ENCODE measurements at places on chromosomes 1 and 21.
A peak's percentile ranks its signal among the peaks of the same experiment; 100 is the strongest.

- DNase-seq = no peak
Observed at GRCh38 chr1:223207293-223208066, 64.4 kb upstream of the TLR5 start.

GRCh38 chr1:63638471-63638870, 45.3 kb downstream of the PGM1 start:
- DNase-seq = no peak

- DNase-seq = no peak
Observed at GRCh38 chr1:27292106-27292505, 29.9 kb upstream of the TMEM222 start.

DNA sequence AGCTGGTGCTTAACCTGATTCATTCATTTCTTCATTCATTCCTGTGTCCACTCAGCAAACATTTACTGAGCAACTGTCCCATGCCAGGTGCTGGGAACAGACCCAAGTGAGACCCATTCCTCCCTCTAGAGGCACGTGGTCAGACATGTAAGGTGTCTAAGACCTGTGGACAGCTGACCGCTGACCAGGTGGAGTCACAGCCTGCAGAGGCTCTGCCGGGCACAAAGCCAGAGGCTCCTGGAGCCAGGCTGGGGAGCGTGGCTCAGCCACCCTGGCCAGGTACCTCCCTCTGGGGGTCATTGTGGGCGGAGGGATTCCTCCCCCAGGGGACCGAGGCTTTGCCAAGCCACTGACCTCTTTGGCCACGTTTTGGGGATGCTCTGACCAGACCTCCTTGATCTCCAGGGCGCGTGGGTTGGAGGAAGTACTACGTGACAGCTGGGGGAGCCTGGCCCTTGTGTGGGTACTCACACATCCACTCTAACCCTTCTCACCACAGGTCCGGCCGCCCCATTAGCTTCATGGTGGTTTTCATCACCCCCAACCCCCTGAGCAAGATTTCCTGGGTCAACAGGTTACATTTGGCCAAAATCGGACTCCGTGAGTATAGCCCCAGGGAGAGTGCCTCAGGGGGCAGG, 100.3 kb downstream of the ARHGEF10L start:
- DNase-seq = no peak

GRCh38 chr1:218369688-218370511, 24.8 kb downstream of the TGFB2 start:
- peak; percentile 68 for DNase-seq

DNA sequence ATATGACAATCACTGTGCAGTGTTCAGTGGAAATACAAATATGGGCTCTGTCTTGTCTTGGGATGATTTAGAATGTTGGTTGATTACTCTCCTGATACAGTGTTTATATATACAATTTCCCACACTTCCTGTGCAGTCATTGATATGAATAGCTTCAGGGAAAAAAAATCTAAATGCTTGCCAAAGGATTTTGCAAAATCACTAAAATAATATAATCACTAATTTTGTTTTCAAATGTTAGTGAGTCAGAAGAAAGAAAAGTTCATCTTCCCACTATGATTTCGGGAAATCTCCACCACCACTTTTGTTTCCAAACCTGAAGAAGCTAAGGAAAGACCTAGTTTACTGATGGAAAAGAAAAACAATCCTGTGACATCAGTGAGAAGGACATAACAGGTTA, 32.1 kb upstream of the CHRM3 start:
- DNase-seq = no peak

GRCh38 chr1:25556791-25557476, 13.5 kb downstream of the LDLRAP1 start:
- no peak for DNase-seq

DNA sequence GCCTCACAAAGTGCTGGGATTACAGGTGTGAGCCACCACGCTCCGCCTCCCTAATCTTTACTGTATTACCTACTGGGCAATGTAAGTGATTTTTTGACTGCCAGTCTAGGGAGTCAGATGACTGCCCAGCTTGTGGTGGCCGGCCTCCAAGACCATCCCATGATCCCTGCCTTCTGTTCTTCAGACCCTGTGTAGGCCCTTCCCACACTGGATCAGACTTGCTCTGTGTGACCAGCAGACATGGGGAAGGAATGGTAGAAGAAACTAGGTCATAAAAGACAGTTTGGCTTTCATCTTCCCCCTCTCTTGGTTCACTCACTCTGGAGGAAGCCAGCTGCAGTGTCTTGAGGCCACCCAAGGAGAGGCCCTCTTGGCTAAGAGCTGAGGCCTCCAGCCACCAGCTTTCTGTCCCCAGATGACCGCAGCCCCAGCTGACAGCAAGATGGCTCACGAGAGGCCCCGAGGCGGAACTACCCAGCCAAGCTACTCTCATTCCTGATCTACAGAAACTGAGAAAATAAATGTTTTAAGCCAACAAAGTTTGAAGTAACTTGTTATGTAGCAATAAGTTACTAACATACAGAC, 14.5 kb upstream of the CBR3 start:
- DNase-seq = no peak

- DNase-seq = no peak
Observed at GRCh38 chr21:41581592-41582228, 73.8 kb upstream of the TMPRSS2 start.

DNA sequence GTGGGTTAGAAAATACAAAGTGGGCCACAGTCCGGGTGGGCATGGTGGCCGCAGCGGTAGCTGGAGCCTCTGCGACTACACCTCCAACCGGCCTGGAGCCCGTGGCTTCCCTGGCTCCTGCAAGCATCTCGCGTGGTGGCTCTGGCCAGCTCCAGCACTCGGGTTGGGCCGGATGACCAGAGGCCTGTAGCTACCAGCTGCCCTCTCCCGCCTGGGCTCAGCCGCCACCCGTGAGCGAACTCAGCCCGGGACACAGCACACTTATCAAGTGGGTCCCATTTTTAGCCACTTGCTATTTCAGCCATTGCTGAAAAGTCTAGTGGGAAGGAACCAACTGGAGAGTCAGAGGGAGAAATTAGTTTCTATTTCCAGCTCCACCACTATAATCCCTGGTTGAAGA, 107.7 kb upstream of the CACYBP start:
- no peak for DNase-seq

DNA sequence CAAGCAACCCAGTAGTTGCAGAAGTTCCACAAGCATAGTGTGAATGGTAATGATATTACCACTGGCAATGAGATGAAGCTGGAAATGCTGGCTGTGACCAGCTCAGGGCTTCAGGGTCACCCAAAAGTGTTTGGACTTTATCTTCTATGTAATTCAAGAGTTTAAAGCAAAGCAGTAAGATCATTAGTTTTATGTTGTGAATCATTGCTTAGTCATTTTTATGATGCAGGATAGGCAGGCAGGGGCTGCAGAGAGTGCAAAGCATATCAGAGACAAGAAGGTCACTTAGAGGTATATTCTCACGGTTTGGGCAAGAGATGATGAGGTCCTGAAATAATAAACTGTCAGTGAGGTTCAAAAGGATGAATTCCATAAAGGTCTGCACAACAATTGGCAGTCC, 147.4 kb downstream of the OLFM3 start:
- DNase-seq = no peak

GRCh38 chr1:48878191-48878940, 101.7 kb upstream of the BEND5 start:
- DNase-seq = peak; percentile 44

DNA sequence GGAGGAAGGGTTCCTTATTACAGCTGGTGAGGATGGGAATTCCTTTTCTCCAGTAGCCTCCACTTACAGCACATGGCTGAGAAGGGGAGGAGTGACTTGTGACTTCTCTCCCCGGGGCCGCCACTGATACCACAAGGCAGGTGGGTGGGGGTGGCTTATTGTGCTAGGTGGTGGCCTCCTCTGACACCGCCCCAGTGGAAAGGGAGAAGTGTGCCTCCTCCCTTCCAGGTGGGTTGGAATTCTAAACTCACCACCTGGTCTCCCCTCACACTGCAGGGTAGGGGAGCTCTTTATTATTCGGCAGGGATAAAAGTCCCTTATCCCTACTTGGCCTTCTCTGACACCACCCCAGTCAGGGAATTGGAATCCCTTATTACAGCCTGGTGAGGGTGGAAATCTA, 89.5 kb downstream of the CCDC30 start:
- DNase-seq = no peak

DNA sequence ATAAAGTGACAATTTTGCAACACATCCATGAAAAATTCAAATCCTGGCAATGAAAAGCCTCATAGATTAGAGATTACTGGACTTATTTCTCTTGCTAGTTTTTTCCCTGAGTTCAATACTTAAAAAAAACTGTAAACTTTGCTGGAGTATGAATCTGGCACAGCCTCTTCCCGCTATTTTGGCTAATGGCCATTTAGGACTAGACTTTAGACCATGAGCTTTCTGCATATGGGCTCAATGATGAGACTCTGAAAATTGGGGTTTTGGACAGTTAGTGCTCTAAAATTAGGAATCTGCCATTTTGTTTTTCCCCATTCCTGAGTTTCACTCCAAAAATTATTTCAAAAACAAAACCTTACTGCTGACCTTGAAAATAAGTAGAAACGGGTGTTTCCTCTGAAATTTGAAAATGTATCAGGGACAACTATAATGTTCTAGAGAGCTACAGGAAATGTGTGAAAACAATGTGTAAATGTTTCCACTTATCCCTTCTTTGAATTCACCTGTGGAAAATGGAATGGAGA, 137.5 kb downstream of the HMCN1 start:
- DNase-seq = no peak

- peak; percentile 40 for DNase-seq
Observed at GRCh38 chr21:45596704-45597318, 46.7 kb upstream of the PCBP3 start.

DNA sequence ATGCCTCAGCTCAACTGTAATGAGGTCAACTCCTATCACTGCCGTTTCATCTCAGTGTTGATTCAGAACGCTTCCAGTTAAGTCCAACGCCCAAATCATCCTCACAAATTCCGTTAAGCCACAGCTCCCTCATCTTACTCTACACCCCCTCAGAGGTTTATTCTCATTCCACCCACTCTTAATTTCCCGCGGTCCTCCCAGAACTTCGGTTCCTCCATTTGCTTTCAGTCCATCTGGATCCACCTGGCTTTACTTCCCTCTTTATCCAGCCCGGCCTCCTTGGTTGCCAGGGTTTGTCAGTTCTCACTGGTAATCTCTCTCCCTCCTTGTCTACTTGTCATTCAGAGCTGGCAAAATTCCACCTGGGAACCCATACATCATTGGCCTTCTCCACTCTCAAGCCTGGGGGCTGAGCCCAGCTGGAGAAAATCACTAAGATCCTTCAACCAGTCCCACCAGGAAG, 51.3 kb upstream of the RUNX1 start:
- DNase-seq = no peak

GRCh38 chr1:200960236-200960947, 63.1 kb downstream of the KIF21B start:
- no peak for DNase-seq

GRCh38 chr1:64228167-64228957, 24.9 kb downstream of the UBE2U start:
- DNase-seq = peak; percentile 22

- peak; percentile 12 for DNase-seq
Observed at GRCh38 chr1:191671236-191671635, 487.0 kb upstream of the RGS18 start.

DNA sequence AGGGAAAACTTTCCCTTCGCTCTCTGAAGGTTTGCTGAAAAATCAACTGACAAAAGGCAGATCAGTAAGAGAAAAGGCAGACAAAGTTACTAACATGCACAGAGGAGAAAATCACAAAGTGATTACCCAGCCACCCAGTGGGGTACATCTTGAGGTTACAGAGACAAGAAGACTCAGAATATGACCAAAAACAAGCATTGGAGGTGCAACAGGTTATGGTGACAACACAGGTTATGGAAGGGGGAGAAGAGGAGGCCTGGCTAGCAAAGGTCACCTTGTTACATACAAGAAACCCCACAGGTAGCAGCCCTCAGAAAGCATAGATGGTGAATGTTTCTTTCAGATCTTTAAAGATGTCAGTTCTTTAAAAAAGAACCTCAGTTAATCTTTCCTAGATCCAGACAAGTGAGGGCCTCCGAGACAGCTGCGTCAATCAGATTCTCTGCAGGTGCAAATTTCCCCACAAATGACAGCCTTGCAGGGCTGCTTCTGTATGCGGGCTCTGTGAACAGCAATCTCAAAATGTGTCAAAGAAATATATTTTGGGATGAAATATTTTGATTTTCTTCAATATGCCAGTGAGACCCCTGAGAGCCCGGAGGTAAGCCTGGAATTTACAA, 207.6 kb upstream of the RAB4A start:
- no peak for DNase-seq

DNA sequence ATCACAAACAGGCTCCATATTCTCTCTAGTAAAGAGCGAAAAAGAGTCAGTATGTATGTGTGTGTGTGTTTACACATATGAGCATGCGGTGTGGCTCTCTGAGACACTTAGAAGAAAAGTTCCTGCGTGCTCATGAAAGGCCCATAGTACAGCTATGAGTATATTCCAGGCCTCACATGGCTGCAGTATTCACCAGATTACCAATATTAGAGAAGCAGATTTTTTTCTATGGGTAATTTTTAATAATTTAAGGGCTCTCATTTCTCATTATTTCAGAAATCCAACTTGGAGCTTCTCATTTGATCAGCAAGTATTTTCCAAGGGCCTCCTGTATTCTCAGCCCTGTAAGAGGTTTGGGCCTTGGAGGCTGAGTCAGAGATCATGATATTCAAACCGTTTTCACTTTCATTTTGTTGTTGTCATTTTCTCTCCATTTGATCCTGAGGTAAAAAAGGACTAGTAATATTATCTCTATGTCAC, 232.9 kb upstream of the SGIP1 start:
- no peak for DNase-seq

DNA sequence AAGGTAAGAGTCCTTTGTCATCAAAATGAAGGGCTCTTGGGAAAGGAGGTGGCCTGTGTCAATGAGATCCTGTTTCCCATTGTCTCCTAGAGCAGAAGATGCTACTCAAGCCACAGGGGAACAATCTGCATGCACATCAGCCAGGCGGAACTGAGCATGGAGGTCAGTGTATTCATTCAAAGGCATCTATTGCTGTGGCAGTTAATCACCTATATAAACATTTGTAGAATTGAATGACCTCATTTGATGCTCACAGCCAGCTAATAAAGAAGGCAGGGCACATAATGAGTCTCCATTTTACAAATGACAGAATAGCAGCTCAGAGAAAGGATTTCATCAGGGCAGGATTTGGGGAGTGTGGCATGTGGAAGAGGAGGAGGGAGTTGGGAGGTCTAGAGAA, 5.7 kb upstream of the FYB2 start:
- DNase-seq = peak; percentile 61

GRCh38 chr1:91578320-91579109, 77.9 kb downstream of the CDC7 start:
- DNase-seq = no peak

- no peak for DNase-seq
Observed at GRCh38 chr21:40635391-40635790, 211.6 kb downstream of the DSCAM start.

DNA sequence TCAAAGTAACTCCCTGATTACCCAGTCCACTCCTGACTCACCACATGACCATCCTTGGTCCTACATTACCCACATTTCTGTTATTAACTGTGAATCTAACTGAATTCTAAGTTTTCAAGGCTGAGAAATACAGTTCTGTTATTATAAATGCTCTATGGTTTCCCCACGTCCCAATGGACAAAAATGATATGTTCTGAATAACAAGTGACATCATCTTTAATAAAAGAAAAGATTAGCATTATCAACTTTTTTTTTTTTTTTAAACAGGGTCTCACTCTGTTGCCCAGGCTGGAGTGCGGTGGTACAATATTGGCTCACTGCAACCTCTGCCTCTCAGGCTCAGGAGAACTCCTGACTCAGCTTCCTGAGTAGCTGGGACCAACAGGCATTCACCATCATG, 59.6 kb downstream of the ZSWIM5 start:
- no peak for DNase-seq
